Colonic mucosa (tissue), 4 donors: ENCODE measurements at places on chromosomes 16 and 17.

DNA sequence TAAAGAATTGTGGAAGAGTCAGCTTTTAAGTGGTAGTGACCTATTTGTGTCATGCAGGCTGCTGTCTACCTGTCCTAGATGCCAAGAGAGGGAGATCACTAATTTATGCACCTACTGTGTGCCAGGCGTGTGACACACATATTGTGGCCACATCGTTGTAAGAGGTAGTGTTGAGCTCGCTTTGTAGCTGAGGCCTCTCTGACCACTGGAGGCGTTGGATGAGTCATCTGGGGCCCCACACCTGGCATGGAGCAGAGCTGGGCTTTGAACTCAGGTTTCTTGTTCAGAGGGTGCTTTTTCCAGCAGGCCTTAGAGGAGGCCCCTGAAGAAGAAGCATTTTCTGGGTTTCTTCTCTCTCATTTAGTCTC, 52.3 kb upstream of the LGALS9 start:
- no peak for DNase-seq

DNA sequence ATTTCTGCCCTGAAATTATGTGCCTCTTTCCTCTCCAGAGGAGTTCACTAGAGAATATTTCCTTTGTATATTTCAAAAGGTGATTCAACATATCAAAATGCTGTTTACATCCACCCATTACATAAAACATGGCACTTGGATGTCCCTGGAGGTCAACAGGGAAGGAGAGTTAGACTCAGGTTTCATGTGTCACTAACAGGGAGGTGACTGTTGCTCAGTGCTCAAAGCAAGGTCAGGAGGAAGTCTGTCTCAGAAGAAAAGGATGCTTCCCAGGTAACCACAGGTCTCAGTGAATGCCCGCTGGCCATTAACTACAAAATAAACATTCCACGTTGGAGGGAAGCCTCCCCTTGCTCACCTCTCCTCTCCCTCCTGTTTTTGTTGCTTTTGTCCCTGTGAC, 198.6 kb downstream of the AXIN2 start:
- DNase-seq = no peak

- DNase-seq = peak; percentile 44
Measured at GRCh38 chr16:24013864-24014645, 178.3 kb downstream of the PRKCB start.

DNA sequence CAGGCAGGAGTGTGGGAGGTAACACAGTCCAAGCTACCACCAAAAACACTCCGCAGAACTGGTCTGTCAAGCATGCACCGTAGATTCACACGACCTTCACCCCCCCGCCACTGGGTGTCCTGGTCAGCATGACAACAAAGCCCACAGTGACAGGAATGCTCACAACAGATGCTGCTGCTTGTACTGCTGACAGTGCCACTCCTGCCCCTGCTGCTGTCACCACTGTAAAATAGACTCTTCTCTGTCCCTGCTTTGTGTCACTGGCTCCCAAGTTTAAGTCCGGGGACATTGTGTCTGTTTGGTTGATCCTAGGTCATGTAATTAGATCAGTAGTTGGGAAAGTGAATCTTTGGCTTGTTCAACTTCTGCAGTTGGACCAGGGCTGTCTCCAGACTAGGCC, 7.0 kb upstream of the ODF4 start:
- DNase-seq = no peak

GRCh38 chr17:40157973-40158372, 17.6 kb downstream of the CASC3 start:
- no peak for DNase-seq

- no peak for DNase-seq
Measured at GRCh38 chr16:47779201-47780016, 318.3 kb downstream of the PHKB start.

DNA sequence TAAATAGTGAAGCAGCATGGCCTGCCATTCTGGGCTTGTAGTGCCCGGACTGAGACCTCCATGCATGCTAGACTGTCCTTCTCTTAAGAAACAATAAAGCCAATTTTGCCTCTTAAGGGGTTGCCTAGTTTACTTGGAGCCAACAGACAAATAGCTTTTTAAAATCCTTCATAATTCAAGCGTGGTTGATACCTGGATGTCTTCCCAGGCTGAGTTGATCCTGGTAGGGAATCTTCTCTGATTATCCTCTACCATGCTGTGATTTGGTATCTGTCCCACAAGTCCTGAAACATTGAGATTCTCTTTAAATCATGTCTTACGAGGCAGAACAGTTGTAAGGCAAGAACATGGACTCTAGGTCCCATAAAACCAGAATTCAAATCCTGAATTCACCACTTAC, 359.6 kb upstream of the CCL2 start:
- no peak for DNase-seq

- DNase-seq = no peak
Measured at GRCh38 chr17:39533891-39534290, 72.6 kb downstream of the CDK12 start.
